Frontal cortex (tissue), 4 donors: ENCODE measurements at places on chromosomes 4 and X. TPM values are rescaled to one million over a fixed set of nuclear protein-coding genes. Genes with fewer than 3 reads are reported as not detected.

- no peak for DNase-seq
Observed at GRCh38 chr4:3207531-3208037, 41.4 kb upstream of the MSANTD1 start.

GRCh38 chr4:18343581-18343980, 322.0 kb upstream of the LCORL start:
- no peak for DNase-seq

GRCh38 chrX:140723121-140723715, 13.7 kb downstream of the LINC00632 start:
- DNase-seq, result no peak

- DNase-seq, result no peak
Observed at GRCh38 chrX:38929966-38930421, 128.7 kb downstream of the MID1IP1 start.

Gene CC2D2A
- total RNA-seq, result 18.8 TPM
